ENCODE measurements at places on chromosomes 1 and 21.
A peak's percentile ranks its signal among the peaks of the same experiment; 100 is the strongest.

DNA sequence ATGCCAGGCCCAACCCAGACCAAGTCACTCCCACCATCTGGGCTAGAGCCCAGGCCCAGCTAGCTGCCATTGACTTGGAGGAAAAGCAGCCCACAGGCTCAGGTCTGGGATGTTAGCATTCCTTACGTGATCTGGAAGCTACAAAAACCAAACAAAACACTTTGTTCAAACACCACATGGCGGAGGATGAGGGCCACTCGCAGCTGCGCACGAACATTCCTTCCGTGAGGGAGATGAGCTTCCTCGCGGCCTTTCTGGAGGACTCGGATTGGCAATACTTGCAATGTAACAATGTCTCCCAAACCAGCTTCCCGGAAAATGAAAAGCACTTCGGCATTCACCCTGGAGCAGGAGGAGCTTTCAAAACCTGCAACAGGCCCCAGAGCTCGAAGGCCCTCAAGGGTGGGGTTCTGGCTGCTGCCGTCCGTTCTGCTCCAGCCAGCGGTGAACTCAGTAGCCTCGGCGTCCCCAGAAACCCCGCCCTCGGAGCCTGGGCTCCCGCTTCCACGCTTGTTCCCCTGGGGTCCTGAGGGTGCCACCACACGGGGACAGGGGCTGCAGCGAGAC lies 40.5 kb downstream of the COL6A1 start:
- DNase-seq: no peak

- DNase-seq: no peak
Measured at GRCh38 chr1:197909384-197909783, 7.0 kb downstream of the C1orf53 start.

GRCh38 chr1:8340448-8340847 lies 22.5 kb downstream of the SLC45A1 start:
- DNase-seq: no peak

DNA sequence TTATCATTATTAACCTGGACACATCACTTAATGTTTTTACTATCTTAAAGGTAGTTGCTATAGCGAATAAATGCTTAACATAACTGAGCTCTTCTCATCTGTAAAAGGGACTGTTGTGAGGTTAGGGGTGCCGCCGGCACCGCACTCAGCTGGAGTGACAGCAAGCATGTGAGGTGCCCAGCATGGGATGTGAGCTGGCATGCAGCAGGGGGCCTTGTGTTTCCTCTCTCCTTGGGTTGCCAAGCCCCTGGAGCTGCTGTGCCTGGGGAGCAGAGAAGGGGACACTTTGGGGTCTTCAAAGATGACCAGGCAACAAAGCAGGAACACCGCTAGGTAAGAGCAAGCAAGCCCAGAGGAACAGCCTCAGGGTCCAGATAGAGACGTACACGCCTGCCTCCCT lies 2.1 kb upstream of the ZC3H12A start:
- no peak for DNase-seq

- DNase-seq: no peak
Measured at GRCh38 chr1:86155051-86155806, 1.3 kb downstream of the COL24A1 start.

GRCh38 chr1:222043444-222044292 lies 301.8 kb upstream of the DUSP10 start:
- peak; percentile 16 for DNase-seq

- no peak for DNase-seq
Measured at GRCh38 chr1:160626509-160627342, 20.1 kb downstream of the SLAMF1 start.

DNA sequence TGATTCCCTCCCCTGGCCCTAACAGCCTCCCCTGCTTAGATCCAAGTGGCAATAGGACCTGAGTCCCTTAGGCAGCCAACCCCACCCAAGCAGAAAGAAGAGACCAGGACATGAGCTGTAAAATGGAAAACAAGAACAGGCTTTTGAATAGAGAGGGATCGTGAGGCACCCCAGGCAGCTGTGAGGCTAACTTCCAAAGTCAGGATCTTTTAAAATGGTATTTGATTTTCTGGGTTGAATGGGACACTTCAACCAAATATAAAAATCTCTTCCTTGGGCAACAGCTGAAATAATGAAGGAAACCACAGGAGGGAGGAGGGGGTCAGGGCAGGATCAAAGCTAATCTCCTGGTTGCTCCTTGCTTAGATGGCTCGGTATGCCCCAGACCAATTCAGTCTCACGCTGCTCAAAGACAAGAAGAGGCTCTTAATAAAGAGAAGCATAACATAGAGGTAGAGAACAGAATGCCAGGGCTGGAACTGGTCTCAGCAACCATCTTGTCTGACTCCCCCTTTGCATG lies 28.6 kb upstream of the AVPR1B start:
- DNase-seq: no peak

GRCh38 chr1:157803851-157804250 lies 16.1 kb downstream of the FCRL1 start:
- DNase-seq: no peak

GRCh38 chr1:169835647-169836046 lies 40.9 kb upstream of the METTL18 start:
- DNase-seq: no peak

- DNase-seq: no peak
Measured at GRCh38 chr1:27879374-27880082, 7.2 kb downstream of the THEMIS2 start.
